Lung (tissue), 17 donors: ENCODE measurements at places on chromosomes 2 and 18. TPM values are rescaled to one million over a fixed set of nuclear protein-coding genes. Genes with fewer than 3 reads are reported as not detected.
A peak's percentile ranks its signal among the peaks of the same experiment; 100 is the strongest.

- peak; percentile 46 for DNase-seq
Observed at GRCh38 chr2:144003460-144004075, 516.4 kb downstream of the ZEB2 start.

ATOH8 gene
- total RNA-seq: 51.4 TPM

DNA sequence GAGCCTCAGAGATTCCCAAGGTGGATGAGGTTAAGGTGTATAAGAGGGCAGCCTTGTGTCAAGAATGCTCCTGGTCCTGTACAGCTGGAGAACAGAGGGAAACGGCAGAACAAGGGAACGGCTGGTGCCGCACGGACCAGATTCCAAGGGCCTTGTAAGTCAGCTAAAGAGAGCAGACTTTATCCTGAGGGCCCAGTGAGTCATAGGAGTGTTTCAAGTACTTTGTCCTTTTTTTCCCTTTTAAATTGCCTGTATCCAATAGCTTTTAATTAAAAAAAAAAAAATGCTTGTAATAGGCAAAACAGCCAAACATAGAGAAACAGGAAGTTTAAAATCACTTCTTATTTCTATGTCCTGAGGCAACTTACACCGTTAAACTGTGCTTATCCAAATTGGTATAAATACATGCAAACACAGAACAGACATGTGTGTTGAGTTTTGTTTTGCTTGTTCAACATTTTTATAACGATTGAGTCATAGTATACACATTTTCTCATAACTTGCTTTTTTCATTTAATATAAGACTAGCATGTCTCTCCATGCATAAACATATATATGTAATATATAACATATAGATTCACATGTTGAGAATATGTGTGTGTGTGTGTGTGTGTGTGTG is 42.1 kb upstream of the EVA1A start:
- DNase-seq: peak; percentile 61

DNA sequence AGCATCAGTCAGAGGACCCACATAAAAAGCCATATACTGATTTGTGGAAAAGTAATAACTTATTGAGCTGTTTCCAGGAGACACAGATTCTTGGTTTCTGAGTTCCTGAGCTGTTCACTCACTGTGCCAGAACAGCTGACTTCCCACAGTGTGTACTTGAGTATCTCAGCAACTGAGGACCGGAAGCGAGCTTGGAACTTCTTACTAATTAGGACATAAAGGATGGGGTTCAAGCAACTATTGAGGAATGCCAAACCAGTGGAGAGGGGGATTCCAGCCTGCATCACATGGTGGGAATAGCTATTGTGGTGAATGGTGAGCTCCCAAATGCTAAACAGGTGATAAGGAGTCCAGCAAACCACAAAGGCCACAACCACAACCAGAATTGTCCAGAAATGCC is 16.4 kb downstream of the EEF1B2 start:
- DNase-seq: no peak

DNA sequence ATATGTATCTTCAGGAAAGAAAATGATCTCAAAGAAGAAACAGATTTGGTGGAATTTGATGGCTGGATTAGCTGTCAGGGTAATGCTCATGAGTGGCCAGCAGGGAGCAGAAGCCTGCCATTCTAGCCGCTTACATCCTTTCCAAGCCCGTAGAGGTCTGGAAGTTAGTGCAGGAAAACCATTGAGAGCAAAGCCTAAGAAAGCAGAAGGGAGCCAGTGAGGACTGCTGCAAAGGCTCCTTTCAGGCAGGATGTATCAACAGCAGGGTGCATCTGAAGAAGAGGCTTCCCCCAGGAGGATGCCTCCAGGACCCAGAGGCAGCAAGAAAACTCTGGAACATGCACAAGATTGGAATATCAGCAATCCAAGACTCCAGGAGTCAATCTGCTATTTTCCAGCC is 22.9 kb upstream of the LBH start:
- DNase-seq: peak; percentile 89

RSAD2 gene
- total RNA-seq: 13.2 TPM

GRCh38 chr18:62757399-62758010 is 42.2 kb downstream of the PHLPP1 start:
- DNase-seq: no peak

GBX2 gene
- total RNA-seq: not detected

PAIP2B gene
- 10.4 TPM for total RNA-seq

- no peak for DNase-seq
Observed at GRCh38 chr18:62741584-62741983, 26.2 kb downstream of the PHLPP1 start.

EVA1A gene
- 35.8 TPM for total RNA-seq

TXNDC2 gene
- not detected for total RNA-seq

DNA sequence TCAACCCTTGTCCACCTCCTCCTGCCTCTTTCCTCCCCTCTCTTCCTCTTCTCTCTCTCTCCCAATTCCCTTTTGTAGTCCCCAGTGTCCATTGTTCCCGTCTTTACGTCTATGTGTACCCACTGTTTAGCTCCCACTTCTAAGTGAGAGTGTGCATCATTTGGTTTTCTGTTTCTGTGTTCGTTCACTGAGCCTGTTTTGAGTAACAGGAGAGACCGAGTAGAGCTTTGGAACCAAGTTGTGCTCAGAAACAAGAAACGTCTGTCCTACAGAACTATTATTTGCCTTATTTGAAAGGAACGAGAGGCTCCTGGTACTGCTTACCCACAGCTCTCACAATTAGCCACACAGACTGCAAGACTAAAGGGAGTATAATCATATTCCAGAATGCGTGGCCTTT is 50.1 kb upstream of the MAPRE2 start:
- DNase-seq: no peak

GRCh38 chr2:48440103-48440390 is 89.9 kb upstream of the STON1 start:
- DNase-seq: no peak

DNA sequence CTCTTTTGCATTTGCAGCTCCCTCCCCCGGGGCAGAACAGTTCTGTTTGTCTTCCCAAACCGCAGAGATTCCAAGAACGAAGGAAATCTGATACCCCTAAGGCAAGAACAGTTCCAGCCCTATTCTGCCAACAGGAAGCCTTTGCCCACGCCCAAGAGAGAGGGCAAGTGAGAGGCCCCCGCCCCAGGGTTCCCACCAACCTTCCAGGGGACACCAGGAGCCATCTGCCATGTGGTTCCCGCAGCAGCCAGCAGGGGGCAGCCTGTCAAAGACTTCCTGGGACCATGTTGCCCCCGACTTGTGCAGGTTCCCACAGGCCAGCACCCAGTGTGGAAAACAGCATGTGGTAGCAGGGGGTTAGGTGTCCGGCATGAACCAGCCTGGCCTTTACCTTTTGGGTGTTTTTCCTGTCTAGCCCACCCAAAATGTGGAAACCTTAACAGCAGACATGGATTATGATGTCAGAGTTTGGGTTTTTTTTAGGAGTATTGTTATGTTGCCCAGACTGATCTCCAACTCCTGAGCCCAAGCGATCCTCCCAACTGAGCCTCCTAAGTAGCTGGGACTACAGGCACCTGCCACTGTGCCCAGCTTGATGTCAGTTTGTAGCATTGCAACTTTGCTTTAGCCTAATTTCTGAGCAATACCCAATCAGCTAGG is 21.7 kb upstream of the EFHD1 start:
- DNase-seq: peak; percentile 58

GRCh38 chr2:236550701-236551465 is 18.7 kb upstream of the ACKR3 start:
- no peak for DNase-seq

GRCh38 chr2:30942419-30942818 is 135.2 kb upstream of the CAPN13 start:
- DNase-seq: no peak

DNA sequence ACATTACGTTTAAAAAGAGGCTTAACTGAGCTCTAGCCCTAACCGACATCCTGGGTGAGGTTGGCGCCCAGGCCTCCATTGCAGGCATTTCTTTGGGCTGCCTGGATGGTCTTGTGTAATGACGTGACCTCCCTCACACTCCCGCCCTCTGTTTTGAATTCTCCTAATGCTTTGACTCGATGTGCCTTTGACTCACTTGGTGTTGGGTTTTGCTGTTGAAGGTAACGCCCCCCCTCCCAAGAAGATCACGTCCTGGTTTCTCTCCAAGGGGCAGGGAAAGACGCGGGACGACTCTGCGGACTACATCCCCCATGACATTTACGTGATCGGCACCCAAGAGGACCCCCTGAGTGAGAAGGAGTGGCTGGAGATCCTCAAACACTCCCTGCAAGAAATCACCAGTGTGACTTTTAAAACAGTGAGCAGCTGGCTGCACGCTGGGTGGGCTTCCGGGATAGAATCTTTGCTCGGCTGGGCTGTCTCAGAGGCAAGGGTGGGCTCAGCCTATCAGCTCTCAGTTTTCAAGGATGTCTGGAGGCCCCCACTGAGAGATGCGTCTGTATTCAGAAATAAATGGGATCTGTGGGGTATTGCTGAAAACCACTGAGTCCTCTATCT is 87.9 kb upstream of the ATG16L1 start:
- DNase-seq: peak; percentile 65

DNAJC5G gene
- not detected for total RNA-seq

- no peak for DNase-seq
Observed at GRCh38 chr2:104804148-104804890, 49.6 kb upstream of the POU3F3 start.

GRCh38 chr2:50863218-50863617 is 168.7 kb downstream of the NRXN1 start:
- DNase-seq: peak; percentile 0

UCN gene
- 2.0 TPM for total RNA-seq

- DNase-seq: peak; percentile 49
Observed at GRCh38 chr2:98269274-98269673, 77.0 kb upstream of the CNGA3 start.

SS18 gene
- total RNA-seq: 153 TPM

DNA sequence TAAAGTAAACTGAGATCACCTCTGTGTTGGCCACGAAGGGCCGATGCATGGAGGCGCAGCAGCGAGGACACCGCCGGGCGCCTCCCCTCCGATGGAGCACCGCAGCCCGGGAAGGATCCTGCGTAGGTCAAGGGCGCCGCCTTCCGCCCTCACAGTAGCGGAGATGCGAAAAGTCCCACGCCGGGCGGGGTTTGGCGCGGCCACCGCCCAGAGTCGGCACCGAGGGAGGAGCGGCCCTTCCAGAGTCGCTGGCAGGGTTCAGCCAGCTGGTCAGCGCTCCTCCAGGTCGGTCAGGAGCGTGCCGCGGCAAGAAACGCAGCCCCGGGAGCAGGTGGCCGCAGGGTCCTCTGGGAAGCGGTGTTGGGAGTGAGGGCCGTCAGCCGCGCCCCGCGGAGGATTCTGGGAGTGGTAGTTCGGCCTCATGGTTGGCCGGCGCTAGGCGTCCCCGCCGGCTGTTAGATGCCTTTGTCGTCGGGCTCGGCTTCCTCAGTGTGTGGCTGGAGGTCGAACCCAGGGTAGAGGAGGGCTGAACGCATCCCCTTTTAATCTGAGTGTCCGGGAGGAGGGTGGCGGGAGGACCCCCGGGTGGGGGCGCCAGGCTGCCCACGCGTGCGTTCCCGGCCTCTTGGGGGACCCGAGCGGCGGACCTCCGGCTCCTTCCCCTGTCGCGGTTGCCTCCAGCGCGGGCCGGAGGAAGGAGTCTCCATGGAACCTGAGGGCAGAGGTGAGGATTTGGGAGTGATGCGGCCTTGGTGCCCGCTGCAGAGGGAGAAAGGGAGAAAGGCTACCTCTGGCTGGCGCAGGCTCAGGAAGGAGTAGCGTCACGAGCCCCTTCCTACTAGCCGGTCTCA is at the start of gene ZNF892:
Gene ZNF892, plus strand, starts transcription at position 411 of the 851 bp plus-strand sequence. Its CDS starts 295 bp downstream, at position 706.
- DNase-seq: peak; percentile 92

DSG4 gene
- total RNA-seq: not detected

DNA sequence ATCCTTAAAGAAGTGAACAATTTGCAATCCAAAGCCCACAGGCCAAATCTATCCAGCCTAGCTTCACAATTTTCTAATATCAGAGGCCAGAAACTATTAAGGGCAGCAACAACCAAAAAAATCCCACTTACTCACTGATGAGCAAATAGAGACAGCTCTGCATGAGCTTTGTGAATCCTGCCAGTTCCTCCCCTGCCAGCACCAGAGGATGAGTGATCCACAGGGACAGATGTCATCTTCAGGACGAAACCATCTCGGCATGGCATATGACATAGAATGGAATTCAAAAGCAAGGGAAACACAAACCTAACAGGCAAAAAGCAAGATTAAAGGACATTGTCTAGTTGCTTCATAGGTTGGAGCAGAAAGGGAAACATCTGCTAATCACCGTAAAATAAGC is 2.2 kb upstream of the DSC2 start:
- peak; percentile 34 for DNase-seq

HOXD4 gene
- 0.74 TPM for total RNA-seq

DNA sequence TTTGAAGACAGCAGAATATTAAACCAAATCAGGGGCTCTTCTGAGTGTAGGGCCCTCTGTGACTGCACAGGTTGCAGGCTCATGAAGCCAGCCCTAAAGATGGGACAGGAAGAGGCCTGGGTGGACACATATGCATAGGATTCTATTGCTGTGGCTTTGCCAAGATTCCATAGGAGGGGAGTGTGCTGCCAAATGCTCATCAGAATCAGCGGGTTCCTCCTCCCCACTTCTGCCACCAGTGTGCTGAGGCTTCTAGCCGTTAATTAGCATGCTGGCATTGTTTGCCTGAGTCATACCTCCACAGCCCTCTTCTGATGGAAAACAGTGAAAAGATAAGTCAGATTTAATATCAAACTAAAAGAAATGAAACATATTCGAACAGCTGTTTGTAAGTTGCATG is 103.9 kb upstream of the TMEFF2 start:
- no peak for DNase-seq

DNA sequence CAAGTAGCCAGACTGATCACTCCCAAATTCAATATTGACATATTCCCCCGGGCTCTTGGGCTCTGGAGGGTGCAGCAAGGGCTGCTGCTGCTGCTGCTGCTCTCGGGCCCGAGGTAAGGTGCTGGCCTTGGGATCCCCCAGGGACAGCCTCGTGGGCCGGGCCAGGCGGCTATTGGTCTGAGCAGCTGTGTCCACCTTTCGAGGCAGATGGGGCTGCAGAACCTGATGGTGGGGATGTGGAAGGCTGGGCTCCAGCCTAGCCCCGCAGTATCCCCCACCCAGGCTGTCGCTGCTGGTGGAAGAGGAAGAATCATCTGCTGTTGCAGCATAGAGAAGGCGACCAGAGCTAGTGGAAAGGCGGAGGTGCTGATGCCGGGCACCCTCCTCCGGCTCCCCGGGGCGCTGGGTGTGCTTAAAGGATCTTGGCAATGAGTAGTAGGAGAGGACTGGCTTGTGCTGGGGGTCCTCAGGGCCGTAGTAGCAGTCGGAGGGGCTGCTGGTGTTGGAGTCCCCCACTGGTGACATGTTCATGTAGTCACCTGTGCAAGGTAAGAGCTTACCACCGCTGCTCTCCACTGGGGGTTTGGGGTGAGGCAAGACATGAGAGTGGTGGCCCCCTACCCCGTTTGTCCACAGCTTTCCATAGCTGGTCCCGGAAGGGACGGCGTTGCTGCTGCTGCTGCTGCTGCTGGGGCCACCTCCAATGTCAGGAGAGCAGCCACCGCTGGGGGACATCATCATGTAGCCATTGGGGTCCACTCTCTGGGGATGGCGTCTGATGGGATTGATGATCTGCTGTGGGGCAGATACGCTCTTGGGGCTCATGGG is 3.4 kb downstream of the IRS1 start:
- peak; percentile 14 for DNase-seq

GRCh38 chr2:232646726-232647125 is 13.3 kb downstream of the EFHD1 start:
- no peak for DNase-seq
